Esophagus muscularis mucosa (tissue), 4 donors: ENCODE measurements at places on chromosomes 6 and 20.
A peak's percentile ranks its signal among the peaks of the same experiment; 100 is the strongest.

- DNase-seq: no peak
Measured at GRCh38 chr6:15287670-15288375, 42.0 kb downstream of the JARID2 start.

- DNase-seq: no peak
Measured at GRCh38 chr20:17614812-17615644, 45.2 kb downstream of the DSTN start.

DNA sequence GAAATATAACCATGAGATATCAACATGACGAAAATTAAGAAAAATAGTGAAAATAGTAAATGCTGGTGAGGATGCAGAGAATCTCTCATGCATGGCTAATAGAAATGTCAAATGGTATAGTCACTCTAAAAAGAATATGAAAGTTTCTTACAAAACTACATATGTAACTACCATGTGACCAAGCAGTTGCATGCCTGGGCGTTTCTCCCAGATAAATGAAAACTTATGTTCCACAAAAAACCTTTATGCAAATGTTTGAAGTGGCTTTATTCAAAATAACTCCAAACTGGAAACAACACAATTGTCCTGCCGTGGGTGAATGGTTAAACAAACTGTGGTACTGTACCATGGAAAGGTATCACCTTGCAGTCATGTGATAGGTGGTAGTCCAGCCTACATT lies 112.4 kb downstream of the HDGFL1 start:
- no peak for DNase-seq

- peak; percentile 8 for DNase-seq
Measured at GRCh38 chr6:106077170-106077569, 9.0 kb upstream of the PRDM1 start.

- DNase-seq: no peak
Measured at GRCh38 chr20:49990271-49990720, 7.5 kb downstream of the SNAI1 start.

DNA sequence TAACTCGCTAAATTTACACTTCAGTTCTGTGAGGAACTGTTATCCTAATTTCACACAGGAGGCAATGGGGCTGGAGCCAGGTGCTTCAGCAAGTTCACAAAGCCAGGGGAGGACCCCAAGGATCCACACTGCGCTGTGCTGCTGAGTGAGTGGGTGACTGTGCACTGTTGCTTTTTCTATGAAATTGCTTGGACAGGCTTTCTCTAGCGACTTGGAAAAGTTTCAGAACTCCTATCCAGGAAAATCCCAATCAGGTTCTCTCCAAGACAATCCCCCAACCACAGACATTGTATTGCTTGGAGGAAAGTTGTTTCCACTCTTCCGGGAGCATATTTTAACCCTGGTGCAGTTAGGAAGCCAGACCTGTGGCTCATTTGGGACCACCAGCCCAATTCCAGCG lies 175.9 kb upstream of the CST7 start:
- no peak for DNase-seq
